ENCODE measurements at places on chromosomes 2 and 18.
A peak's percentile ranks its signal among the peaks of the same experiment; 100 is the strongest.

- no peak for DNase-seq
These were observed 92.6 kb upstream of the TFCP2L1 start for GRCh38 chr2:121377646-121378045.

GRCh38 chr2:111025288-111025687, 95.4 kb upstream of the BCL2L11 start:
- no peak for DNase-seq

- no peak for DNase-seq
These were observed 87.1 kb downstream of the TMX3 start for GRCh38 chr18:68627812-68628211.

- DNase-seq, result no peak
These were observed 2.5 kb upstream of the HS6ST1 start for GRCh38 chr2:128320906-128321771.

DNA sequence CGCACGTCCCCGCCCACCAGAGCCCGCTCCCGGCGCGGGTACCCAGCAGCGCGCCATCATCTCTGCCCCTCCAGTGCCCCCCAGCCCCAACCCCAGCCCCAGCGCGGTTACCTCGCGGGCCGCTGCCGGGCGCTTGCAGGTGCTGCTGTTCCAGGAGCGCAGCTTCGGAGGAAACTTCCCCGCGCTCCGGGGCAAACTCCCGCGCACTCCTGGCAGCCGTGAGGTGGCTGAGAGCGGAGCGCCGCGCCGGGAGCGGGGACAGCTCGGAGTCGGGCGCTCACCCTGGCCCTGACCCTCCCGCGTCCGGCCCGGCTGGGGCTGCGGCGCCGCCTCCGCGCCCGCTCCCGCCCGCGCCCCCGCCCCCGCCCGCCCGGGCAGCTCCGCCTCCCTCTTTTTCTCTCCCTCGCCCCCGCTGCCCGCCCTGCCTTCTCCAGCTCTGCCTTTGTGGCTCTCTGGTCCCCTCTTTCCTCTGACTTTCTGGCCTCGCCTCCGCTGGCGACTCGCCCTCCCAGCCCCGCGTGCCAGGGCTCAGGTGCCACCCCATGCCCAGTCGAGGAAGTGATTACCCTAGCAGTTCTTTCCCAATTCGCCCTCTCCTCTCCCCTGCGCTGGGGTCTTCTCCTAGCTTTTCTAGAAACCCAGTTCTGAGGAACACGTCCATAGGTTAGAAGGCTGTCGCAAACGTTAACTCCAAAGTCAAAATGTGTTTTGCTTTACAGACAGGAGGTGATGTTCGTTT, at the start of gene CHST9:
CHST9 (minus strand) TSS at position 284 of the 739 bp plus-strand sequence. CDS start 42,499 bp downstream, outside the sequence.
- peak; percentile 39 for DNase-seq

DNA sequence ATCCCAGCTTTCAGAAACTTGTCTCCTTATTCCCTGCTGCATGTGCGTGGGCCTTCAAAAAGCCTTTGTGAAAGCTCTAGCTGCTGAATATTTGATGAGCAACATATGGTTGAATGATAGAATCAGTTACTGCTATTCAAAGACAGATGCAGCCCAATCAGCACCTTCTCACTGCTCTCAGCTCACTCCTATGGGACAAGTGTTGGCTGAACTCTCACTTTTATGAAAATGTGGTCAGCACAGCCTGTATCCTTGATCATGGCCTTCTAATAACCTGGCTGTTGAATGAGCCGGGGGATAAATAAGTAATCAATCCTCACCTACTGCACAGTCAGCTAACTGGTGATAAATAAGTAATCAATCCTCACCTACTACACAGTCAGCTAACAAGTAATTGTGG, 103.2 kb downstream of the PIEZO2 start:
- no peak for DNase-seq

DNA sequence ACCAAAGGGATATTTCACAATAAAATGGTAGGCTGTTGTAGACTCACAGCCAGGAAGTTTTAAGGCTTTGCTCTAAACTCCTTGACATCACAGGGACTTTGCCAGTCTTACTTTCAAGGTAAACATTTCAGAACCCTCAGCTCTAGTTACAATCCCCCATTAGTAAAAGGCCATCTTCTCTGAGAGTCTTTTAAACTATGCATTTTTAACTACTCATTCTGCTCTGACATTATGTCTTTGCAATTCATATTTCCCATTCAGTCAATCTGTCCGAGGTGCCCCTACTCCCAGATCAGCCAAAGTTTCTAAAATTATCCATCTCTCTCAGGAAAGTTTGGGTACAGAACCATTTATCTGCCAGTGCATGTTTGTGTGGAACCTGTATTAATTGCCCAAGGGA, 1094.1 kb downstream of the TDRD15 start:
- no peak for DNase-seq

- no peak for DNase-seq
These were observed 19.3 kb downstream of the ALPK2 start for GRCh38 chr18:58609536-58609993.

DNA sequence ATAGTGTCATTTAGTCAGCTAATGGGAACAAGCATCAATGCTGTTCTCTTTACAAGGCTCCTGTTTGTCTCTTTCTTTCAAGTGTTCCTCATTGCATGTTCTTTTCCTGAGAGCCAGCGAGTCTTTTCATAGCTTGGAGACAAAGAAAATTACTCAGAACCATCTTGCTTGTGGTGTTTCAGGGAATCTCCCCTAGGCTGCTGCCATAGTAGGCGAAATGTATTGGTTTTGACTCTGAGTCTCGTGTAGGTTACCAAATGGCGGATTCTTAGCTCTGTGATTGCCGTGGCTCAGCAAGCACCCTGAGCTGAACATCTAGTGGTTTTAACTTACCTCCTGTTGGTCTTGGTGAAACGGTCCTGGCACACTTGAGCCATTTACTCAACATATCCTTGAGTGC, 68.7 kb downstream of the RHBDD1 start:
- no peak for DNase-seq

- no peak for DNase-seq
These were observed 3.2 kb upstream of the SERPINE2 start for GRCh38 chr2:224042191-224042696.

- DNase-seq, result no peak
These were observed 128.2 kb downstream of the AKAIN1 start for GRCh38 chr18:5068851-5069250.

- no peak for DNase-seq
These were observed 2.6 kb downstream of the TMEM131 start for GRCh38 chr2:97992836-97993825.

DNA sequence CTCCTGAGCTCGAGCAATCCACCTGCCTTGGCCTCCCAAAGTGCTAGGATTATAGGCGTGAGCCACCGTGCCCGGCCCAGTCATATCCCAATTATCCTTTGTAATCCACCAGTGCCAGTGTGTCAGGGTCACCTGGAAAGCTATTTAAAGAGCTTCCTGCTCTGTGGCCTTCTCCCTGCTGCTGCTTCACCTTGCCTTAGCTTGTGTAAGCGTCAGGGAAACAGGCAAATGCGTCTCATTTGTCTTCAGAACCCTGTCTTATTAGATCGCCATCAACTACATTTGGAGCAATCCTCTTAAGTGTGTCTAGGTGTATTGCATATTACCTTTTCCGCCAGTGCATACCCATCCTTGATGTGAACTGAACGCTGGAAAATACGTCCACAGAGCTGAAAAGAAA, 10.2 kb downstream of the KIF5C start:
- DNase-seq, result no peak

- DNase-seq, result no peak
These were observed 346.6 kb downstream of the THSD7B start for GRCh38 chr2:137111896-137112295.

GRCh38 chr2:237865623-237866041, 6.2 kb downstream of the RAMP1 start:
- no peak for DNase-seq

DNA sequence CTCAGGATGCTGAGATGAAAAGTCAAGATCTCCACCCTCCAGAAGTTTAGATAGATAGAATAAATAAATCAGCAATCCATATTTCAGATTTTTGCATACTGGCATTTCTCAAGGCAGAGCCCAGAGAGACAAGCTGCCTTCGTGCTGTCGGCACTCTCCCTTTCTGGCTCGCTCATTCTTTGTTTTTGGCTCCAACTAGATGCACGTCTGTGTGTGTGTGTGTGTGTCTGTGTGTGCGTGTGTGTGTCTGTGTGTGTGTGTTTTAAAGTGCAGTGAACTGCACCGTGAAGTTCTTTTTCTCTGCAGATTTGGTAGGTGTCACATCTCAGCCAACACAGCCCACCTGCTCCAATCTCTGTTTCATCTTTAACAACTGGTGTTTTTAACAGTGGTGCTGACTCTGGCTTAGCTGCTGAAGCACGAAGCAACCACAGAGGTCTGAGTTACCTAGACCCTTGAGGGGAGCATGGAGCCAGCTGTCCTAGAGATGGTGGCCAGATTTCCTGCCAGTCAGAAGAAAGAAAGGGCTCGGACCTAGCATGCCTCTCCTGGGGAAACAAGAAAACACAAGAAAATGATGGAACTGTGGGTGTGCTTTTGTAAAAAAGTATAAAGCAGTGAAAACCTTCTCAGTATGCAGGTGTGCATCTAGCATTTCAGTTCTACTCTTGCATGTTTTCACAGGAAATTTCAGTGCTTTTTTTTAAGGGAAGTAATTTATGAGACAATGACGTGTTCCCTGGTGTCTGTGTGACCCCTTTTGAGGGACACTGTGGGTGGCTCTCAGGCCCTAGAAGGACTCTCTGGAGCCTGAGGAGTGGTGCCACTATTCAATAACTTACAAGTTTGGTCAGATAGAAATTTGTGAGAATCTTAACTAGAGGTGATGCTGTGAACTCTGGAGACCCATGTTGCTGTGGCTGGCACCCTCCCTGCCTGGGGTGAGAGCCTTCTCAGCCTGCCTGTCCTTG, 364.3 kb downstream of the RNF144A start:
- no peak for DNase-seq

- no peak for DNase-seq
These were observed 33.9 kb downstream of the SOWAHC start for GRCh38 chr2:109648041-109648527.

DNA sequence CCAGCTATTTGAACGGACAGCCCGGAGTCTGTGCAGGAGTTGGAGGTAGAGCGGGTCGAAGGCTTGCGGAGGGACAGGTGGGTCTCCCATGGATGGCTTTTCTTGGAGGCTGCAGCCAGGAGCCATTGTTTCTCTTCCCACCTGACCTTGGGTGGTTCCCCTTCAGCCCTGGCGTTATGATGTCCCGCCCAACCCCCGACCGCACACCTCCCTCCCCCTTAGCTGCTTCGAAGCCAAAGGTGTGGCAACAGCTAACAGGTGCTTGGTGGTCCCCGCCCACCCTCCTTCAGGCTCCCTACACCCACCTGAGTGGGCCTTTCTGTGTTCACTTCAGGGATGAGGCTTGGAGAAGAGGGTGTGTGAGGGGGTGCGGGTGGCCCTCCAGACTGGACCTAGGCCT, 62.7 kb downstream of the HPCAL1 start:
- no peak for DNase-seq

DNA sequence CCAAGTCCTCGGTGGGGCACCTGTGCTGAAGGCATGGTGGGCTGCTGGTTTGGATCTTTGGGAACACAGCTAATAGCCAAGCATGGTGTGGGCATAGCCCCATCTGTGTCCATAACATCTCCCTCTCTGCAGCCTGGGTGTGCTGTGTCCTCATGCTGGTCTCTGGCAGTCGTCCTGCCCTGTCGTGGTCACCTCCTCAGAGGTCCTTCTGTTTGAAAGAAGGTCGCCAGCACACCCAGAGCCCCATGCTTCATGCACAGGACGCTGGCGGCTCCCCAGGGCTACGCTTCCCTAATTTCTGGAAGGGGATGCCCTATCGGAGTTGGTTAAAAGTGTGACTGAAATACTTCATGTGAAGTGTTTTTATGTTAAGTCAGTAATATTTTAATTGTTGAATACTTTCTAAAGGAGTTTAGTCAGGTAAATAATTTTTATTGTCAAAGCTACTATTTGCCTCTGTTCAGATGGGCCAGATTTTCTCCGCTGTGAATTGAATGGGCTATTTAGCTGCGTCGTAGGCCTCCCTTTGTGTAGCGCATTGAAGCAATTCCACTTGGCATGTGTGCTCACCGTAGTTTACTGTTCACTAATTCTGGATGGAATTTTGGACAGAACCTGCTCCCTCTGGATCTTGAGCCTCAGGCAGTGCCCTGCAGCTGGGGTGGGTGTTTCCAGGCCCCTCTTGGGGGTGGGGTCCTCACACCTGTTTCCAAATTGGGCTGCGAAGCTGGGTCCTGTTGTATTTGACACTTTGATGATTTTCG, 81.9 kb downstream of the WDSUB1 start:
- DNase-seq, result no peak

GRCh38 chr2:135190799-135191198, 138.7 kb downstream of the RAB3GAP1 start:
- DNase-seq, result no peak

DNA sequence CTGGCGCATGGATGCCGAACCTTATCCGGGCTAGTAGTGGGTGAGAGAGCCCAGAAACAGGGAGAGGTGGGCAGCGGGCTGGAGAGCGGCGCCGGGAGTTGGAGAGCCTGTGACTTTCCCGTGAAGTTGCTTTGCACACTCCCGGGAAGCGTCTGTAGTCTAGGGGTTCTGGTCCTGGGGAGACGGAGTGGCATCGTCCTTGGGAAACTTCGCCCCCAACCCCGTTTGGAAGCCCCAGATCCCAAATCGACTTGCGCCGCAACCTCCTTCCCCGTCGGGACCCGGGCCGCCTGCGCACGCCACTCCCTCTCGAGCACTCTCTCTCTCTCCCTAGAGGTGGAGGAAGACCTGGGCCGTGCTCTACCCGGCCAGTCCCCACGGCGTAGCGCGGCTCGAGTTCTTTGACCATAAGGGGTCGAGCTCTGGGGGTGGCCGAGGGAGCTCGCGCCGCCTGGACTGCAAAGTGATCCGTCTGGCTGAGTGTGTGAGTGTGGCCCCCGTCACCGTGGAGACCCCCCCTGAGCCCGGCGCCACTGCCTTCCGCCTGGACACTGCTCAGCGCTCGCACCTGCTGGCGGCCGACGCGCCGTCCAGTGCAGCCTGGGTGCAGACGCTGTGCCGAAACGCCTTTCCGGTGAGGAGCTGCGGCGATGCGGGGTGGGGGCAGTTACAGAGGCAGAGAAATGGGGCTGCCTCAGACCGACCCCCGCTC, 456 bp downstream of the DOK1 start:
- DNase-seq, result peak; percentile 71

GRCh38 chr18:78619854-78620253, 359.8 kb upstream of the SALL3 start:
- DNase-seq, result peak; percentile 4

- no peak for DNase-seq
These were observed 128.9 kb downstream of the FIGN start for GRCh38 chr2:163606878-163607277.

DNA sequence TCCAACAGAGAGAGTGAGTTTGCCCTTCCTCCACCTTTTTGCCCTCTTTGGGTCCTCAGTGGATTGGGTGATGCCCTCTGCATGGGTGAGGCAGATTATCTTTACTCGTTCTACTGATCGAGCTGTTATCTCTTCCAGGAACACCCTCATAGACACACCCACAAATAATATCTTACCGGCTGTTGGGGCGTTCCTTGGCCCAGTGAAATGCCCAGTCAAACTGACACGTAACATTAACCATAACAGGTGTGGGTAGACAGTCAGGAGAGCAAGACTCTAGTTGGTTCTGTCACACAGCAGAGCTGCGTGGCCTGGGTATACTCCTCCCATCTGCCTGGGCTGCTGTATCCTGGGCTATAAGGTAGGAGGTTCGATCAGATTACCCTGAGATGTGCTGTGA, 144.1 kb downstream of the AGAP1 start:
- no peak for DNase-seq

- DNase-seq, result no peak
These were observed 426.9 kb downstream of the NR4A2 start for GRCh38 chr2:155905657-155906056.

All from WERI-Rb-1 (cell line).